ENCODE measurements at places on chromosomes 6 and 20.

DNA sequence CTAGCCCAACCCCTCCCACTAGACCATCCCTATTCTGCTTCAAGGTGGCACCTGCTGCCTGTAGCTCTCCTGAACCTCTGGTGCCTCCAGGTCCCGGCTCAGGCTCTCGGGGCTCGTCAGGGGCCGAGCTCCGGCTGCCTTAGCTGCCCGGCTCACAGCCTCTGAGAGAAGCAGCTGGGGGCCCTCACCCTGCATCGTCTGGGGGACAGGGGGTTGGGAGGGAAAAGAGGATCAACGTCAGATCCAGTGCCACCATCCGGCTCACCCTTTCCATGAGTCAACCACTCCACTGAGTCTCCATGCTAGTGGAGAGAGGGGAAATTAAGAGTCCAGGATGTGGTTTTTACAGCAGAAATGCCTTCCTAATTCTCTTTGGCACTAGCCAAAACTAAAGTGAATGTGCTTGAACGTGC, 13.0 kb downstream of the BAG6 start:
- no peak for DNase-seq

DNA sequence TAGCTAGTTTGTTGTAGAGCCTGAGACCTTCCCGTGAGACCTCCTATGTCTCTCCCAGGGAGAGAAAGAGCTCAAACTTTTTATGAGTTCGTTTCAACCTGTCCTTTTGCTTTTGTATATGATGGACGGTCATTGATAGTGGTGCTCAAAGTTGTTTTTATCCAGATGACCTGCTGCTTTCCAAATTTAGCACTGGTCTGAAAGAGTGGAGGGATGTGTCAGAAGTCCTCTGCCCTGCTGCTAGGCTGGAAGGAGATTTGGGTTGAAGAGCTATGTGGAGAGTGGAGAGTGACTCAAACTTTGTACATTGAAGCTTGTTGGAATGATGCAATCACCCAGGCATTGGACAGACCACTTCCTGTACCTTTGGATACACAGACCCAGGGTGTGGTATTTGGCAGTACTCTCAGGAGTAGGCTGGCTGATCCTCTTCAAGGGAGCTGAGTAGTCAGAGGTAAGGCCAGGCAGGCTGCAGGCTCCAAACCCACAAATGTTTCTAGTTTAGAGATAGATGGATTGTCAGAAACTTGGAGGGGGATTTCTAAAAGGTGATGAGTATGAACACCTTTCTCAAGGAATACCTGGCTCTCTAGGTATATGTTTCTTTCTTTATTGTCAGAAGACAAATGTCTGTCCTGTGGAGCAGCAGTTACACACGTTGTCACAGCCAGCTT, 49.4 kb upstream of the RREB1 start:
- no peak for DNase-seq

DNA sequence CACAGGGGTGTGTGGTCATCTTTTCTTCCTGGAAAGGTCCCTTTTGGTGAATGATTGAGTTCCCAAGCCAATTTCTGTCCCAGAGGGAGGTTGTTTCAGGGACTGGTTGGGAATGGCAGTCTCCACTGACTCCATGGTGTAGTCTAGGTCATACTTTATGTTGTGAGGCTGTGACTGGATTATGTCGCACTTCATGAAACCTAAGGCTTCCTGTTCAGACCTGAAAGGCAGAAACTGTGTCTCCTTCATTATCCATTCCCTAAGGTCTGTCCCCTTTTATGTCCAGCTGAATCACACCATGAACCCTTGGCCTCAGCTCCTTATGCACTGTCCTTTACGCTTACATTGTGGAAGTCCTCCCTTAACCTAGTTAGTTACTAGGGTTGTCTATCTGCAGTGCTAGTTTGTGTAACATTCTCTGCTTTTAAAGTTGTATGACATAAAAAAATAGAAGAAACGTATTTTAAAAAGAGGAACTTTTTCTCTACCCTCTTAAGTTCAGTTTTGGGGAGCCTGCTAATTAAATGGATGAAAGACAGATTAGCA, 191.3 kb downstream of the JARID2 start:
- no peak for DNase-seq

- no peak for DNase-seq
Observed at GRCh38 chr6:72552938-72553337, 68.9 kb upstream of the KCNQ5 start.

DNA sequence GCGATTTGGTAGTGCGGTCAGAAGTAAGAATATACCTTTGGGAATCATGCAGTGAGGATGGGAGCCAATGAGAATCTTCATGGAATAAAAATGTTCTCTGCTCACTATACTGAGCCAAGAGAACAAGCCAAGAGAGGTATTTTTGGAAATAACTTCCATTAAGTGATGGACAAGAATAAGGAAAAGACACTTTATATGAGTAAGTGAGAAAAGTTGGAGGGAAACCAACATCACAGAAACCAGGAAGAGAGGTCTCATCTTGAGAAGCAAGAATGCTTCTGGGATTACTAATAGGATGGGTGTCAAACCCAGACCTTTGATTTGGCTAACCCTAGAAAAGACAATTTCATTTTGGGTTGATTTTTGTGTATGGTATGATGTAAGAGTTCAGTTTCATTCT, 181.2 kb upstream of the JAG1 start:
- DNase-seq: no peak

DNA sequence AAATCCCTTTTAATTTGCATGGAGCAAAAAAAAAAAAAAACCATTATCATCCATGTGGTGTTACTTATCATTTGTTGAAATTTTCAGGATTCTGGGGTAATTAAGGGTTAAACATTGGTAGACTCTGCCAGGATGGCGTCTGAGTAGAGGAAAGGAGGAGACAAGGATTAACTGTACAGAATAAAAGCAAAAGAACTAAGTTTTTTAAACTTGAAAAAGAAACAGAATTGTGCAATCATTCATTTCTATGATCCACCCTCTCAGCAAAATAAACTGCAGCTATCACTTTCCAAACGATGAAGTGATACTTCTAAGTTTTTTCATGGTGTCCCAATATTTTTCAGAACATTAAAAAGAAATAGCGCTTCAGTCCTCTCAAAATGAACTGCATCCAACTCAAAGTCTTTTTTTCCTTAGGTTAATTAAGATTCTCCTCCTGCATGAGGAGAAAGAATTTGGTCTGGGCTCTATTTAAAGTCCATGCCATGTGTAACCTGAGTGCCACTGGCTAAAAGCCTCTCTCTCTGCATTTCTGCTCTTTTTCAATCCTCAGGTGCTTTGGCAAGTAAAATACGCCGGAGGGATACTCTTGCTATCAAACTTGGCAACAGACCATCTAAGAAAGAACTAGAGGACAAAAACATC, 69.5 kb upstream of the LTV1 start:
- DNase-seq: no peak

DNA sequence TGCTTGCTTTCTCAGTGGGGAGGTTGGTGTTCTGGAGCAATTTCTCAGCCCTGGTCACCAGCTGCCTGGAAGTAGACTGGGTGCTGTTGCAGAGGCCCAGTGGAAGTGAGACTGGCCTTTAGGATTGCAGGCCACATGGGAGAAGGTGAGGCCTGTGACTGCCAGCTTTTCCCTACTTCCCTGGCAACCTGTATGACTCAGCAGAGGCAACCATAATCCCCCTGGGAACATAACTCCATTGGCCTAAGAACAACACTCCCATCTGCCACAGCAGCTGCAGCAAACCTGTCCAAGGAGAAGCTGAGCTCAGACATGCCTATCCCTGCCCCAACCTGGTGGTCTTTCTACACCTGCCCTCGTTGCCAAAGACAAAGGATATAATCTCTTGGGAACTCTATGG, 473.5 kb upstream of the SPTLC3 start:
- no peak for DNase-seq

DNA sequence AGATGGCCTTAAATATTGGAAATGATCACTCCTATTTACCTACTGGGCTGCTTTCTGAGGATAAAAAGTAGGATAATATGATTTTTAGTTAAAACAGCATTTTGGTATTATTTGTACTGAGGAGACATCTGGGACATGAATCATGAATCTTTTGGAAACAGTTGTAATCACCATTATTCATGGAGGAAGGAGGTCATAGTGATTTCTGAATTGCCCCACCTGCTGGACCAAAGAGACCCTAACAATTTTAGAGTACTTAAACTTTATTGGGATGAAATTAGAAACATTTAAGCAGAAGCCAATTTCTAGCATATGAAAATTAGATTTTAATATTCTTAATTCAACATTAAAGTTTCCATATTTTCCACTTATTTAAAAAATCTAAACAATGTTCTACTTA, 108.4 kb upstream of the SIM1 start:
- DNase-seq: no peak

DNA sequence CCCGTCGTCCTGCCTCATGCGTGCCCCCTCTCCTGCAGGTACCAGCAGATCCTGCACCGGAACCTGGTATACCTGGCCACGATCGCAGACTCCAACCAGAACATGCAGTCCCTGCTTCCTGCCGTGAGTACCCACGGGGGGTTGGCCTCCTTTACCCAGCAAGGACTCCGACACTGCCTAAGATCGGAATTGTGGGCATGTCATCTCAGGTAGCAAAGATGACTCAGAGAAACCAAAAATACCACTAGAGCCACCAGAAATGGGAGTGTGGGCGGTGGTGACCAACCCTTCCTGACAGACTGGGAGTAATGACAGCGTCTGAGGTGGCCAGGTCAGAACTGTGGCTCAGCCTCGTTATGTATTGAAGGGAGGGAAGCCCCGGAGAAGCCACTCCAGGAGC, 16.3 kb downstream of the SS18L1 start:
- DNase-seq: no peak

DNA sequence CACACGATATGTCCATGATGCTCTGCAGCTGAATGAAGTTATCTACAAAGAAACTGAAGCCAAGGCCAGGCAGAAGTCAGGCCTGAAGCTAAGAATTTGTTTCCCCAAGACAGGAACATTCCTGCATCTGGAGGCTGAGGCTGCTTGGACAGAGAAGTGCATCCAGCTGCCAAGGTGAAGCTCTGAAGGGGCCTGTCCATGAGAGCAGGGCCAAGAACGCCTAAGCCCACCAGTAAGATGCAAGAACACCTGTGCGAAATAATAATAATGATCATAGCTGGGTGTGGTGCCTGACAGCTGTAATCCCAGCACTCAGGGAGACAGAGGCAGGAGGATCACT, 37.7 kb upstream of the B4GALT5 start:
- DNase-seq: no peak

- no peak for DNase-seq
Observed at GRCh38 chr20:20410678-20411077, 42.8 kb downstream of the INSM1 start.

DNA sequence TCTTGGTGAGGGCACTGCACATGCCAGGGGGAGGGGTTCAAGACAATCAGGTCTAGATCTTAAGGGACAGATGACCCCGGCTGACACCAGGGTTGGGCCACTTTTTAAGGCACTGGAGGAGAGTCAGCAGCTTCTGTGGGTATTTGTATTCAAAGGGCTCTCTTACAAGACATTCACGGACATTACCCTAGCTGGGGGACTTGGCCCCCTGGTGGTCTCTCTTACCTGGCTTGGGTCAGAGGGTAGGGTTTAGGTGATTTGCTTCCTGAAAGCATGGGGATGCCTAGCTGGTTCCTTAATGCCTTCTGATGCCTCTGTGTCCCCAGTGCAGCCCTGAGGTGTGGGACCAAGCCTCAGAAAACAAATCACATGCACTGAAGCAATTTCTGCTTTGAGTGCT, 354.7 kb downstream of the CDC5L start:
- no peak for DNase-seq

DNA sequence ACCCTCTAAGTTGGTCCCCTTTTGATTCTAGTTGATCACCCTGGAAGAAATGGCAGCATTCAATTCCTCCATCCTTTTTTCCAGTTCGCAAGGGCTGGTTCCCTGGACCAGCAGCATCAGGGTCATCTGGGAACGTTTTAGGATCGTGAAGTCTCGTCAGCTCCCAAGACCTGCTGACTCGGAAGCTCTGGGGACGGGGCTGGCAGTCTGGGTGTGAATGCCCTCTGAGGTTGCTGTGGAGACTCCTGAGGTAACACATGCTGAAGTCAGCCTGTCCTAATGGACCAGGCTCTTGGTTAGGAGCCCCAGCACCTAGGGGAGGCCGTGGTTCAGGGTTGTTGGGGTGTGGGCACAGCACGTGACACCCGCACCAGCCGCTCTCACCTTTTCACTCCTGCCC, 164.1 kb downstream of the SYNDIG1 start:
- DNase-seq: no peak

- DNase-seq: no peak
Observed at GRCh38 chr6:3847521-3847920, 1.7 kb upstream of the FAM50B start.

GRCh38 chr20:23637282-23638221, at the start of gene CST3:
Gene CST3, minus strand, starts transcription at chr20:23637955. Its CDS starts 93 bp downstream, at chr20:23637862.
- peak; percentile 72 for DNase-seq

DNA sequence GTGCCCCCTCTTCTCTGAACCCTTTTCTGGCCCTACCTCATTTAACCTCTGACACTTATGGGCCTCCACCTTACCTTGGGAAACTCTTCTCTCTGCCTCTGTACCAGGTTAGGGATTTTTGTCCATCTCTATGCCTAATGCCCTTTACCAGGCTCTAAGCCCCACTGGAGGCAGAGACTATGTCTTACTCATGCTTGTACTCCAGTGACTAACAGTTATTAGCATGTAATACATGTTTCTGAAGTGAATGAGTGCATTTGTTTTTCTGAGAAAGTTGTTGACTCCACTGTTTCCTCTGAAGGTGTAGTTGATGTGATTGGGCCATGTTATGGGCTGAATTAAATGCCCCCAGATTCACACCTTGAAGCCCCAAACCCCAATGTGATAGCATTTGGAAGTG, 234.3 kb downstream of the PACRG start:
- DNase-seq: no peak

DNA sequence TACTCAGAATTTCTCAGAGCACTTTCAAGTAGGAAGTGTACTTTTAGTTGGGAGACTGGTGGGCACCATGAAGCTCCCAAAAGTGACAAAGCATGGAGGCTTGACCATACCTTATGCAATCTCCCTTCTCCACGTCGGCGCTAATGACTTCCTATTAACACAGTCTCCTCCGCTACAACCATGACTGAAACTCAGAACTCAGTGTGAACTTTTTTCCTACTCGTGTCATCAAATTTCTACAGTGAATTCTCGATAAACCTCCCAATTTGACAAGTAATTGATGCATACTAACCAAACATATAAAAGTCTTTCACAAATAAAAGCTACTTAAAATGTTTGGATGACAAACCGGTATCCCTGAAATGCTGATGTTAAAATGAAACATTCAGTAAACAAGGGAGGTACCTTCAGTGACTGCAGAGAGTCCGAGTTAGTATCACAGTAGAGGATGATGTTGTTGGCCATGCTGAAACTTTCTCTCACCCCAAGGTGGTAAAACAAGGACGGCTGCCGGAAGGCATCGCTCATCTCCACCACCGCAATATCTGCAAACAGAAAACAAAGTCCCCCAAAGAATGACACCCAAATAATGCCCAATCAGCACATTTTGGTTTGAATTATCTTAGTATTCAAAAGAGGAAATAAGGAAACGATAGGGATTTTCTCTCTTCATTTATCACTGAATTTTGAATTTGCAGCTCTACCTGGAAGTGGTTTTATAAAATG, 72.1 kb downstream of the MAP3K5 start:
- DNase-seq: no peak

GRCh38 chr6:85675030-85675819, 32.5 kb upstream of the SYNCRIP start:
- DNase-seq: no peak
